ENCODE measurements at places on chromosomes 7 and 10. TPM values are rescaled to one million over a fixed set of nuclear protein-coding genes. Genes with fewer than 3 reads are reported as not detected.

Gene MMD2
- total RNA-seq: not detected

Gene CYP26C1
- total RNA-seq: 2.1 TPM

Gene OR6V1
- total RNA-seq: not detected

Gene GRM3
- total RNA-seq: not detected

Gene GPR26
- not detected for total RNA-seq

Gene SLC26A3
- total RNA-seq: not detected
